ENCODE measurements at places on chromosomes 4 and X.

DNA sequence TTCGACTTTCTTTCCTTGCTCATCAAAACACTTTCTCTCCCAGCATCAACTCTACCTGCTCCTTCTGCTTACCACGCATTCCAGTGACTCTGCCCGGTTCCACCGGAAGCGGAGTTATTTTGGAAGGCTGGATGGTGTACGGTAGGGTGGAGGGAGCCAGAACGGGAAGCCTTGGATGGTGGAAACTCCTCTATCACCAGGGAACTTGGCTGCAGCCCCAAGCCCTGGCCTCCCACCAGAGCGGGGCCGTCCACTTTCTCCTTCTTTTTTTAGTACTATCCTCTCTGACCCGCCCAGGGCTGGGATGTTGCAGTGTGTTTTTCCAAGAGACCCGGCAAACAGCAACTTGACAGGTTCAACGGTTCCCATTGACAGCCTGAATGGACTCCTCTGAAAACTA is 27.6 kb downstream of the ADGRG2 start:
- no peak for DNase-seq

DNA sequence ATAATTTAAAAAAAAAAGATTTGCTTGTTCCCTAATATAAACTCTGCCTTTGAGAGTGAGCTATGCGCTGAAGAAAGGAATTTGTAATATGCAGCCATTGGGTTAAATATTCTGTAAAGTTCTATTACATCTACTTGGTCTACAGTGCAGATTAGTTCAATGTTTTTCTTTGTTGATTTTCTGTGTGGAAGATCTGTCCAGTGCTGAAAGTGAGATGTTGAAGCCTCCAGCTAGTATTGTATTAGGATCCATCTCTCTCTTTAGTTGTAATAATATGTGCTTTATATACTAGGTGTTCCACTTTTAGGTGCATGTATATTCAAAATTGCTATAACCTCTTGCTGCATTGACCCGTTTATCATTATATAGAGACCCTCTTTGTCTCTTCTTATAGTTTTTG is 49.8 kb downstream of the MAGEE1 start:
- no peak for DNase-seq

DNA sequence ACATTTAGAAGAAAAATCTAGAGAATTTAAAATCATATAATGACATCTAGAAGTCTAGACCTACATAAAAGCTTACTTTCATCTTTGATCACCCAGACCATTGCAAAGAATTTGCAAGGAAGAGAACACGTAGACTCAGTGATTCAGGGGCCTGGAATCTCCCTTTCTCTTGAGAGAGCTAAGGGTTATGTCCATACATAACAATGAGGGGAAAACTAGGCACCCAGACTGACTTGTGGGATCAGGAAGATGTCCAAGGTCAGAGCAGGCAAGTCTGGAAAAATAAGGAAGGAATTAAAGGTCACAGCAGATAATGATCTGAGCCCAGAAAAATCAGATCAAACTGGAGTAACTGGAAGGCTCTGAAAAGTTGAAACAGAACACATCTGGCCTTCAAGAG is 198.4 kb upstream of the SFRP2 start:
- no peak for DNase-seq

DNA sequence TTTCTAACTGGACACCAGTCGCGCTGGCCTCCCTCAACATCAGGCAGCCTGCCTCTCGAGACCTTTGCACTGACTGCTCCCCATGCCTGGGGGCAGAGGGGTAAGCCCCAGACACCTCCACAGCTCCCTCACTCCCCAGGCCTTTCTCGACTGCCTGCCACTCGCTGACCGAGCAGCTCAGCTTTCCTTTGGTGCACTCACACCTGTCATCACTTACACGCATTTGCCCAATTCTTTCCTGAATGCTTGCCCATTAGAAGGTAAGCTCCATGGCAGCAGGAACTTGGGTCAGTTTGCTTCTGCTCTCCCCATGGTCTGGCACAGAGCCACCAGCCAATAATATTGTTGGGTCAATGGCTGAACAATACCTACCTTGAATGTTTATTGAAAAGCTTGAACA is 32.2 kb upstream of the PROM1 start:
- DNase-seq = no peak

DNA sequence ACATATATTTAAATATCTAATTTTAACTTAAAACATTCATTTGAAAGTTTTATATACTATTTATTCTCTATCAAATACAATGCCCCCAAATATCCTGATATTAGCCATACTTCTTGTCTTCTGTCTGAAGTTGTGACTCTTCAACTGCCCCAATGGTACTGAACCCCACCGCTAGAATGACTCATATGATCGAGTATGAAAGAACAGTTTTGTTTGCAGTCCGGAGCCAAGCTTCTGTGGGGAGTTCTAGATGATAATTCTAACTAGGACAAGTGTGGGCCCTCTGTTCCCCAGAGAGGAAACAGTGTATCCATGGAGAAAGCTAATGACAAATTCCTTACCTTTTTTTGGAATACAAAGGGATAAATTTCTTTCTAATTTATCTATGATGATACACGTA is 24.7 kb upstream of the CT47A1 start:
- no peak for DNase-seq
